ENCODE measurements at places on chromosomes 1 and 21. TPM values are rescaled to one million over a fixed set of nuclear protein-coding genes. Genes with fewer than 3 reads are reported as not detected.

KCNQ4 gene
- polyA plus RNA-seq: 13.1 TPM

KCNJ10 gene
- polyA plus RNA-seq: 0.06 TPM

CFHR4 gene
- polyA plus RNA-seq: 0.04 TPM

VWA1 gene
- polyA plus RNA-seq: 214 TPM

HPCAL4 gene
- 0.23 TPM for polyA plus RNA-seq

PLA2G2F gene
- 2.6 TPM for polyA plus RNA-seq

F5 gene
- polyA plus RNA-seq: 1.1 TPM

LCE1C gene
- polyA plus RNA-seq: not detected

KRTAP11-1 gene
- polyA plus RNA-seq: not detected

Data from urinary bladder (tissue), 4 donors.